Activated CD8-positive, alpha-beta memory T cell treated with anti-CD3 and anti-CD28 coated beads, Interleukin-2, amount 10 ng/mL, durations not matched to agents 7 days and 5 days (primary cell): ENCODE measurements at places on chromosomes 2 and 18. TPM values are rescaled to one million over a fixed set of nuclear protein-coding genes. Genes with fewer than 3 reads are reported as not detected.

SLC4A5 gene
- total RNA-seq, result 2.6 TPM

EIF5B gene
- total RNA-seq, result 62.1 TPM

CDCA7 gene
- total RNA-seq, result 74.4 TPM

SLC11A1 gene
- 0.18 TPM for total RNA-seq

ZNF2 gene
- total RNA-seq, result 5.2 TPM
